NCI-H226 (cell line): ENCODE measurements at places on chromosomes 7 and 10.

- DNase-seq, result no peak
Measured at GRCh38 chr7:130364451-130364850, 15.8 kb upstream of the CPA1 start.

DNA sequence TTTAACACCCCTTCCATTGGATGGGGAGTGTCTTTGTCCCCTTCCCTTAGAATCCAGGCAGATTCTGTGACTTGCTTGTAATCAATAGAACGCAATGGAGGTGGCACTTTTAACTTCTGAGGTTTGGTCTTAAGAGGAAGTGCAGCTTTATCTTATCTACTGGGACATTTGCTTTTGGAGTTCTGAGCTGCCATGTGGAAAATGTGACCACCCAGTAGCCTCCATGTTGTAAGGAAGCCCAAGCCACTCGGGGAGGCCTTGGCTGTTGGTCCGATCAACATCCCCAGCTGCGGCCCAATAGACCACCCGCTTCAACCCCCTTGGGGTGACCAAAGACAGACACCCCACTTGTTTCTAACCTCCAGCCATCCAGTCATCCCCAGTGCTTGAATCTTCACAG, 86.3 kb upstream of the FAM171A1 start:
- DNase-seq, result no peak

DNA sequence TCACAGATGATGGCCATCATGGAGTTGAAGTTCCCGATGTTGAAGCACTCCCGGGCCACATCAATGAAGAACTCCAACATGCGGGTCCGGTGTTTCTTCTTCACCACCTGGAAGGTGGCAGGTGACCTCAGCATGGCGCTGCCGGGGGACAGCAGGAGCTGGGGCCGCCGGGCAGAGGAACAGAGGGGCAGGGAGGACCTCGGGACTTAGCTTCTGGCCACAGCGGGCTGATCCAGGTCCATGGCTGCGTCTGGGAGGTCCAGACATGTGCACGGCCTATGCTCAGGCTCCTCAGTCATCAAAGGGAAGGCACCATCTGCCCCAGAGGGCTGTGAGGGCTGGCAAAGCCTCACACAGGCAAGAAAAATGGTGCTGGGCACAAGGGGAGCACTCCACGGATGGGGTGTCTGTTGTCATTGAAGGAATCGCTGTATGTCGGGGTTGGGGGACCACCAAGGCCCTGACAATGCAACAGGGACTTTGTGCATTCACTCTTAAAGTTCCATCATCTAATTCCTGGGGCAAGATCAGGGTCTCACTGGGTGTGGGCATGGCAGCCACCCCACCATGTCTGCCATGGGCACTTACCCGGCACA, 60.9 kb downstream of the CSGALNACT2 start:
- no peak for DNase-seq

GRCh38 chr10:75620356-75620755, 188.9 kb downstream of the LRMDA start:
- DNase-seq, result no peak

- no peak for DNase-seq
Measured at GRCh38 chr10:124575107-124576035, 113.7 kb downstream of the LHPP start.
